ENCODE measurements at places on chromosomes 6 and 20. TPM values are rescaled to one million over a fixed set of nuclear protein-coding genes. Genes with fewer than 3 reads are reported as not detected.

The C6orf163 gene
- total RNA-seq: 1.9 TPM

The FAM209A gene
- 2.1 TPM for total RNA-seq

The MAN1A1 gene
- 13.7 TPM for total RNA-seq

The PET117 gene
- 11.0 TPM for total RNA-seq

The CDKN1A gene
- 44.2 TPM for total RNA-seq

The TGM3 gene
- total RNA-seq: not detected

The PCSK2 gene
- not detected for total RNA-seq

The PTGIS gene
- 1.9 TPM for total RNA-seq

The EBF4 gene
- not detected for total RNA-seq

The TMEM170B gene
- 0.89 TPM for total RNA-seq

The MDFI gene
- total RNA-seq: not detected

The BPIFA1 gene
- total RNA-seq: not detected

- DNase-seq: no peak
- no peaks in the 10 kb centered on the region for H3K4me1 ChIP-seq
- no peak overlapping the region for H3K27ac ChIP-seq
- no peaks in the 10 kb centered on the region for H3K36me3 ChIP-seq
- H3K27me3 ChIP-seq: no peaks in the 10 kb centered on the region
- no peak overlapping the region for H3K4me3 ChIP-seq
These were observed 628.2 kb downstream of the CDH26 start for GRCh38 chr20:60586269-60587050.

DNA sequence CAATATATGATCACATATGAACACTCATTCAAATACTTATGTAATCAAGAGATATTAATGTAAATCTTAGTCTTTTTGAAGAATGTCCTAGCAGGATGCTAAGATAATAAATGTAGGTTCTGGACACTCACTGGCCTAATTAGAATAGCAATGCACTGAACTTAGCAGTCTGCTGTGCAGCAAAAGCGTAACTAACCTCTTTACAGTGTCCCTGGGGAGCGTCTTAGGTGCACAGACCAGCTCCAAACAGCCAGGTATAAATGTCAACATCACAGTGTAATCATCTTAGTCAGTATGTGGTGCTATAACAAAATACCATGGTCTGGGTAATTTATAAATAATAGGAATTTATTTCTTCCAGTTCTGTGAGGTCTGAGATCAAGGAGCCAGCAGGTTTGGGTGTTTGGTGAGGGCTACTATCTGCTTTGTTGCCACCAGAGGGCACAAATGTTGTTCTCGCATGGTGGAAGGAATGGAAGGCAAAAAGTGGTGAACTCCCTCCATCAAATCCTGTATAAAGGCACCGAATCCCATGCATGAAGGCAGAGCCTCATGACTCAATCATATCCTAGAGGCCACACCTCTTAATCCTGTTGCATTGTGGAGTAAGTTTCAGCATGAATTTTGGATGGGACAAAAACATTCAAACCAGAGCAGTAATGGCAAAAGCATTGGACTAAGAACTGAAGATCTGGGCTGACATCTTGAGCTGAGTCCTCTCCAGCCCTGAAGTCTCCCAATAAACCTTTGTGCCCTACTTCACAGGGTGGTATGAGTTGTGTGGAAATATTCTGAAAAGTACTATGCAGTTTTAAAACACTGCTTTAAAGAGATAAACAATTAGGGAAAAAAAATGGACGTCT, 41.8 kb upstream of the FOXO3 start:
- peak; percentile 37 for DNase-seq
- no peak overlapping the region for H3K4me3 ChIP-seq
- H3K27me3 ChIP-seq: peaks cover 2% of the 10 kb centered on the region
- no peak overlapping the region for H3K27ac ChIP-seq
- H3K4me1 ChIP-seq: no peaks in the 10 kb centered on the region

GRCh38 chr6:82711105-82711827, 347.6 kb downstream of the TPBG start:
- H3K27ac ChIP-seq: no peak overlapping the region
- H3K4me3 ChIP-seq: no peak overlapping the region
- no peaks in the 10 kb centered on the region for H3K36me3 ChIP-seq
- H3K27me3 ChIP-seq: no peaks in the 10 kb centered on the region

DNA sequence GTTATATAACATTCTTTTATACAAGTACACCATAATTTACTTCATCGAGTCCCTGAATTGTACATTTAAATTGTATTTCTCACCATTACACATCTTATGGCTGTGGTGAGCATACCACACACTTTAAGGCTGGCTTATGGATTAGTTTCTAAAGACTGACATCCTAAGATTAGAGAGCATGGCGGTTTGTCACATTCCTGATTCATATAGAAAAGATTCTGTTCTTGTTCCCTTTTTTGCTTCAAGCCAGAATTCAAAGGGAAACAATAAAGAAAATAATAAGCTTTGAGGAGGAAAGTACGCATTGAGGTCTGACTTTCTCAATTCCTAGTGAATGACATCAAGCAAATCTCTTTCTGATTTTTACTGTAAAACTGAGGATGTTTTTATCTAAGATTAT, 2.5 kb downstream of the BTN1A1 start:
- no peak overlapping the region for H3K4me3 ChIP-seq
- no peaks in the 10 kb centered on the region for H3K36me3 ChIP-seq
- no peak for DNase-seq
- H3K4me1 ChIP-seq: peaks cover 20% of the 10 kb centered on the region
- H3K27ac ChIP-seq: no peak overlapping the region
- peaks cover 33% of the 10 kb centered on the region for H3K27me3 ChIP-seq

DNA sequence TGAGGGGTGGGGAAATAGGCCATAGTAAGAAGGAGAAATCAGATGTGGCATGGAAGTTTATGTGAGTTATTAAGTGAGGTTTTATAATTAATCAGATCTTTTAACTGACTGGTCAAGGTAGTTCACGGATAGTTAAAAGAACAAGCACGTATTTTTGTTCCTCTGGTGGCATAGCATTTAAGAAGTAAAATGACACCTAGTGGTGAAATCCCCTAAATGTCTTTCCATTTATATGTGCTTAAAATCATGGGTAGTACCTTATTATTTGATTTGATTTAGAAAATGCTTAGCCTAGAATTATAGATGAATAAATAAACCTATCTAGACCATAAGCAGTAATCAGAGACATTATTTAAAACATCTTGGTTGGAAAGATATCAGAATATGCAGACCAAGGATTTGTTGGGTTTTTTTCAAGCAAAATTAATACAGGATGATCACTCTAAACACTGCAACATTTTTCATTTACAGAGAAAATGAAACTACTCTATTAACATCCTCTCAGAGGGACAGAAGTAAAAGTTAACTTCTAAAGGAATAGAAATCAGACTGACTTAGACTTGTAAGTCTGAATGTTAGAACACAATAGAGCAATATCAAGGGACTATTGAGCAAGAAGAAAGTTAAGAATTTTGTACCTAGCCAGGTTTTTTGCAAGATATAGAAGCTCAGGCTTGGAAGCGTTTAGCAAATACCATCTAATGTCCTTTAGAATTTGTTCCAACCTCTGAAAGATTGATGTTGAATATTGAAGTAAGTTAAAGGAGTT, 81.1 kb downstream of the STXBP5 start:
- no peak for DNase-seq
- H3K27me3 ChIP-seq: no peaks in the 10 kb centered on the region
- H3K36me3 ChIP-seq: peaks cover 20% of the 10 kb centered on the region
- H3K4me3 ChIP-seq: no peak overlapping the region
- no peak overlapping the region for H3K27ac ChIP-seq

DNA sequence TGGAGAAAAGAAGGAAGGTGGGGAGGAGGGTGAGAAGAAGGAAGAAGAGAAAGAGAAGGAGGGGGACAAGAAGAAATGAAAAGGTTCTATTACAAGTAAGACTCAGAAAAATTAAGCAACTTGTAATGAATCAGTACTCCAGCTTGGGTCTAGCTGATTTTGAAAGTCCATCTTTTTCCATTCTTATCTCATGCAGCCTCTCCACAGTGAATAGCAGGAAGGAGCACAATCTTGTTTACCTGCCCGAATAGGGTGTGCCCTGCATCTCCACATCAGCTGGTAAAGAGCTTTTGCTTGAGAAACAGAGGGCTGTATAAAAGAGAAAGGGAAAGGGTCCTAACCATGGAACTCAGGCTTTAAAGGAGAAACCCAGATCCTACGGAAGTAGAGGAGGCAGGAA, 348.8 kb downstream of the TPBG start:
- no peaks in the 10 kb centered on the region for H3K4me1 ChIP-seq
- no peak for DNase-seq
- H3K36me3 ChIP-seq: no peaks in the 10 kb centered on the region
- H3K27ac ChIP-seq: no peak overlapping the region
- H3K27me3 ChIP-seq: no peaks in the 10 kb centered on the region
- no peak overlapping the region for H3K4me3 ChIP-seq

DNA sequence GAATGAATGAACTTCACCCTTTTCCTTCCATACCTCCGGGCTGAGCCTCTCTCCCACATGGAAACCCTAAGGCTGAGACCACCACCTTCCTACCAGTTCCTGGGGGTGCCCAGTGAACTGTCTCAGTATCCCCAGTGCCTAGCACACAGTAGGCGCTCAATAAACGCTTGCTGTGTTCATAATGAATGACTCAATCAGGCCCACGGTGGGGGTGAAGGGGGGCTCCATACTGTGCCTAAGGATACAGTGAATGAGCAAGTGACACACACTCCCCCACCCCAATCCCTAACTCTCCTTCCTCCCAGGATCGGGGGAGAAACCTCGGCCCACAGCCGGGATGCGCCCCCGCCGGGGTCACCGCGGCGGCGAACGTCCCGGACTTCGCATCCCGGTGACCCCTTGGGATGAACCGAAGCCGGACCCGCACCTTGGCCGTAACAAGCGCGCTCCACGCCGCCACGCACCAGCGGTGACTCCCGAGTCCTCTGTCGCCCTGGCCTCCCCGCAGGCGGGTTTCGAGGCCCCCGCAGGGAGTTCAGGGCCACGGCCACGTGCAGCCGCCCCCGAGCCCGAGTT, 592 bp downstream of the KCNG1 start:
- no peak overlapping the region for H3K27ac ChIP-seq
- DNase-seq: no peak
- no peak overlapping the region for H3K4me3 ChIP-seq
- no peaks in the 10 kb centered on the region for H3K36me3 ChIP-seq
- H3K4me1 ChIP-seq: peaks cover 5% of the 10 kb centered on the region

GRCh38 chr6:159801935-159802334, 1.9 kb downstream of the PNLDC1 start:
- peaks cover 33% of the 10 kb centered on the region for H3K36me3 ChIP-seq
- no peaks in the 10 kb centered on the region for H3K27me3 ChIP-seq
- H3K4me1 ChIP-seq: peaks cover 3% of the 10 kb centered on the region
- H3K27ac ChIP-seq: no peak overlapping the region

DNA sequence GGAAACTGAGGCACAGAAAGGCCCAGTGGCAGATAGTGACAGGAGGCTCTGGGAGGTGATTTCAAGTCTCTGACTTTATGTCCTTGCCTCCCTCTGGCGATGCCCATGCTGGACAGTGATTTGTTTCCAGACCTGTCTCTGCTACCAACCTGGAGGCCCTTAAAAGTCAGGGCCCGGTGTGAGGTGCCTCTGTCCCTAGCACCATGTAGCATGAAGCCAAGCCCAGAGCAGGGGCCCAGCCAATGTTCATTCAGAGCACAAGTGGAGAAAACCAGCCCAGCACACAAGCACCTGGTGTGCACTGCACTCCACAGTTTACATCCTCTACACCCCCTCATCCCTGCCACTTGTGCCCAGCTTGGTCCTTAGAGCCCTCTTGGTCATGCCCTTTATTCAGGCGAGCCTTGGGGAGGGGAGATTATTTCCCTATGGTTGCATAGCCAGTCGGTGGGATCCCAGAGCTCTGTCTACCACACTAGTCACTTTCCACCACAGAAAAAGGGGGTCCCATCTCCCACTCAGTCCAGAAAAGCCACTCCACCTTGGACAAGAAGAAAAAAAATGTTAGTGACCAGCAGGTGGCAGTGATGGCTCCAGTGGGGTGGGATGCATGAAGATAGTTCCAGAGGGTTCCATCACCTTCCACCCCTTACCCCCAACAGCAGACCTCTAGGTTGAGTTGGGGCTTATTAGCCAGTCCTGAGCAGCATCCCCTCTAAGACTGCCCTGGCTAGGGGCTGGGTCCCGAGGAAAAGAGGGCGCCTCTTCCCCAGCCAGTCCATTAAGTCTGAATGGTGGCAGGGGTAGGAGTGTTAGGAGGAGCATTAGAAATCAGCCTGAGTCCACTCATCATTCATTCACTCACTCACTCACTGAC, 30.9 kb downstream of the KIAA1755 start:
- no peaks in the 10 kb centered on the region for H3K36me3 ChIP-seq
- no peak overlapping the region for H3K4me3 ChIP-seq
- peaks cover 4% of the 10 kb centered on the region for H3K27me3 ChIP-seq
- H3K27ac ChIP-seq: no peak overlapping the region

DNA sequence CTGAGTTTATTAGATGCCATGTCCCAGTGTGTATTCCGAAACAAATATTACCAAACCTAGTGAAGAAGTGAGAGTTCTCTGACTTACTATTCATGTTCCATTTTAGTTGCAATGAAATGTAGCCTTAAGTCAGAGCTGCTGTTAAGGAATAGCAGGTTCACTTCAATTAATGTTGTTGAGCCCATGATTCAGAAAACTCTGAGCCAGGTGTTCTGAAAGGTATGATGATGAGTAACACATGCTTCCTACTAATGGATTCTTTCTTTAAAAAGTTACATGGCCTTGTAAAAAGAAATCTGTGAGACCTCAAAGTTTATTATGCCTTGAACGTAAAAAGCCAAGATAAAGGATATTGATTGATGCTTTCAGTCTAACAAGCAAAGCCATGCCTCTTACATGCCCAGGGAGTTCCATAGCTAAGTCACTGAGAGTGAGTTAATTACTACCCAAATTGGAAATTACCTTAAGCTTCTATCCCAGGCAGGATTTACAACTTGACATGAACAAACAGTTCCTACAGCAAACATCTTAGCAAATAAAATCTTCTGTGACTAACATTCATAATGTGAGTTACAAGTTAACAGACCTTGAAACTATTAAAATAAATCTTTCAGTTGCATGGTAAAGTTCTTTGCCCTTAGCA, 122.9 kb downstream of the AKAP7 start:
- no peak overlapping the region for H3K4me3 ChIP-seq
- peaks cover 19% of the 10 kb centered on the region for H3K36me3 ChIP-seq
- peaks cover 7% of the 10 kb centered on the region for H3K4me1 ChIP-seq
- no peak for DNase-seq
- H3K27ac ChIP-seq: no peak overlapping the region
- no peaks in the 10 kb centered on the region for H3K27me3 ChIP-seq

DNA sequence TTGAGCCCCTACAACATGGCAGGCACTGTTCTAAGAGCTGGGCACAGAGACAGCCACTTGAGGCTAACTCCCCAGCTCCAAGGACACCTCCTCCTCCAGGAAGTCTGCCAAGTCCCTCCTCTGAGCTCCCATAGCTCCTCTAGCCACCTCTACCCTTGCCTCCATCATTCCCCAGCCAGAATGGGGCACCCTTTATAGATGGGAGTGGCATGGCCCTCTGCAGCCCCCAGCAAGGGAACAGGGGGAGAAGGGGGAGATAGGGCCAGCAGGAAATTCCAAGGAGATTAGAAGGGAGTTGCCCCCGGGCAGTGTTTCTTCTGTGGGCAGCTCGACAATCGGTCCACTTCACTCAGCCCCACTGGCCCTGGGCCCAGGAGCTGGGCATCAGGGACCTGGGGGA, 19.7 kb upstream of the TLDC2 start:
- no peak for DNase-seq
- no peak overlapping the region for H3K4me3 ChIP-seq
- H3K27me3 ChIP-seq: peaks cover under 1% of the 10 kb centered on the region
- H3K27ac ChIP-seq: peak overlapping the region; percentile 44
- H3K4me1 ChIP-seq: peaks cover 17% of the 10 kb centered on the region

- H3K27ac ChIP-seq: no peak overlapping the region
- H3K27me3 ChIP-seq: peaks cover 5% of the 10 kb centered on the region
- no peak overlapping the region for H3K4me3 ChIP-seq
These were observed 151.6 kb downstream of the SASH1 start for GRCh38 chr6:148494226-148494625.

Measured in activated CD8-positive, alpha-beta T cell treated with anti-CD3 and anti-CD28 coated beads, Interleukin-2, amount 10 ng/mL, durations not matched to agents 7 days and 5 days (primary cell).